NCI-H524 (cell line): ENCODE measurements at places on chromosomes 2 and 18.
A peak's percentile ranks its signal among the peaks of the same experiment; 100 is the strongest.

DNA sequence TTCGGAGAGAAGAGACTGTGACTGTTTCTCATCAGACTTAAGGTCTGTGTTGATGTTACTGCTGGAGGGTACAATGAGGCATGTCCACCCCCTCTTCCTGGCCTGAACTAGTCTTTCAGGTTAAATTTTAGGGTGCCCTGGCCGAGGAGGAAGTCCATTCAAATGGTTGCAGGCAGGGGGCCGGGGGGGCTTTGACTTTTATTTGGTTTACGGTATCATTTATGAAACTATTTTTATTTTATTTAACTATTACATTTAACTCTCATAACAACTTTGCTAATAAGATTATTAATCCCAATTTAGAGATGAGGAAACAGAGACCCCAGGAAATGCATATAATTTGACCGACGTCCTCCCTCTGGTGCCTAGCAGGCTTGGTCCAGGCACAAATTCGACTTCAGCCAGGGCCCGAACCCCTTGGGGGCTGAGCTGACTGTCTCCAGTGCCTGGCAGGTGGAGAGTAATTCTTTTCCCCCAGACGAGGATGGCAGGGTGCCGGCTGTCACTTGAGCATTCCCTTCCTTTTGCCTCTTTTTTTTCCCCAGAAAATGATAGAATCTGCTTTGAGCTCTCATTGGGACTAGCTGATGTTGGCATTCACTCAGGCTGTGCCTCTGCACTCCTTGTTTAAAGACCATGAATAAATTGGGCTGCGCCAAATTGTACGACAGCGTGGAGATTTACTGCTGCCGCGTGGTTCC is 255.3 kb upstream of the SALL3 start:
- no peak for DNase-seq

DNA sequence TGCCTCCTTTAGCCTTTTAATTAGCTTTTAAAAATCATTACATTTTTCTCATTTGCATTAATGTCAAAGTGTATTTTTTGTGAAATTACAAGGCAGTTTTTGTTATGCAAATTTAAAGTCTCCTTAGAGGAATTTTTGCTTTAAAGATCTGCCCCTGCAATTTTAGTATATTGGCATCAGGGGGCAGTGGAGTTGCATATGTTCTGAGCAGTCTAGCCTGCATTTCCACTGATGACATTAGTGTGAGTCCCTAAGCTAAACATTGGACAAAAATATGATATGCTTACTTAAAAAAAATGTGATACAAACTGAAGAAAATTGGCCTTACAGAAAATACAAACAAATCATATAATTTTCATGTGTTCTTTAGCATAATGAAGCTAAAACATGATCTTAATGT is 426.5 kb downstream of the SLC4A3 start:
- DNase-seq, result no peak

DNA sequence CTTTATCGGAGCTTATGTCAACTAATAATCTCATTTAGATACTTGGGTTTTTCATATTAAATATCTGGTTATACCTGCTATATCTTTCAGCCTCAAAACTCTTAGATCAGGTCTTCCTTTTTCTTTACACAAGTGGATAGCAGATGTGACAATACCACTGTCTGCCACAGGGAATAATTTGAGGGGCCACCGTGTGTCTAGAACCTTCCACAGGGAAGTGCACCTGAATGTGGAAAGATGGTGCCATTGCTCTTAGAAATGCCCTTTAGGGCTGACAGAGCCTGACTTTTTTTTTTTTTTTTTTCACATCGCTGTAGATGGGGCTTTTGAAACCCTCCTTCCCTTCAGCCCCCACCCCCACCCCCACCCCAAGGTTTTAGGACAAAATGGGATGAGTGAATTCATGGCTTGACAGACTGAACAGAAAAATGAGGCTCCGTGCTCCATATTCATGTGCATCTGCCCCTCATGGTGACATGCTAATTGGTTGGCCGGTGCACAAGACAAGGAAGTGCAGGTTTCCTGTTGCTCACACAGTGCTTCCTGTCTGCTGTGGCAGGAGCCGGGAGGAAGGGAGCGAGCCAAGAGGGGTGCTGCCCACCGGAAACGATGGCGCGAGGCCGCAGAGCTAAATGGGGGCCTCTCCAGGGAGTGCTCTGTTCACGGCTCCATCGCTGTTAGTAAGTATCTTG is 246.0 kb downstream of the LDLRAD4 start:
- no peak for DNase-seq

- no peak for DNase-seq
These were observed 74.3 kb downstream of the XRCC5 start for GRCh38 chr2:216183462-216183861.

DNA sequence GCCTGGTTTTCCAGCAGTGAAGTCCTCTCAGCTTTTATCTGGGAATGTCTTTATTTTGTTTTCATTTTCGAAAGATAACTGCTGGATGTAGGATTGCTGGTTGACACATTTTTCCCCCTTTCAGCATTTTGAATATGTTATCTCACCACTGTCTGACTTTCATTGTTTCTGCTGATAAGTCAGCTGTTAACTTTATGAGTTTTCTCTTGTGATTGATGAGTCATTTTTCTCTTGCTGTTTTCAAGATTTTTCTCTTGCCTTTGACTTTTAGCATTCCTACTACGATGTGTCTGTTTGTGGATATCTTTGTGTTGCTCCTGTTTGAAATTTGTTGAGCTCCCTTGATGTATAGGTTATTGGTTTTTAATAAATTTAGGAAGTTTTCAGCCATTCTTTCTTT is 85.5 kb downstream of the AGPS start:
- no peak for DNase-seq

GRCh38 chr2:176370467-176371171 is 101.4 kb downstream of the MTX2 start:
- peak; percentile 64 for DNase-seq

DNA sequence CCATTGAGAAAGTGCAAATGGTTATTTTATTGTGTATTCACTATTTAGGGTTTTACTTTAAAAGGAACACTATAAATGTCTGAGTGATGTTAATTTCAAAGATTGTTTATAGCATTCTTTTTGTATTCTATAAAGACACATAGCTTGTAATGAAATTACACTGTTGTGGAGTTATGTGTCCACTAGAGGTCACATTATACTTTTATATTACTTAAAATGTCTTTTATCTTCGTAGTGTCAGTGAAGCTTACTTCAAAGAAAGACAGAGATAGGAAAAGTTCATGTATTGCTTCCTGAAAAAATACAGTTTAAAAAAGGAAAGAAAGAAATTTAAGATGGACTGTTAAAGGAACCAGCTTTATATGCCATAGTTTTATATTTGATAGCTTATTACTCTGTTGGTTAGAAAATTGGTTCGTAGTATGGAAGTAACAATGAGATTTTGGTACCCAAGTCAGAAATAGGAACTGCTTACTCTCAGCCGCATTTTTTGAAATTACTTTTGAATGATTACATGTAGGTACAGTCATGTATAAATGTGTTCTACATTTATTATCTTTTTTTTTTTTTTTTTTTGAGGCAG is 20.5 kb downstream of the APLF start:
- peak; percentile 37 for DNase-seq

DNA sequence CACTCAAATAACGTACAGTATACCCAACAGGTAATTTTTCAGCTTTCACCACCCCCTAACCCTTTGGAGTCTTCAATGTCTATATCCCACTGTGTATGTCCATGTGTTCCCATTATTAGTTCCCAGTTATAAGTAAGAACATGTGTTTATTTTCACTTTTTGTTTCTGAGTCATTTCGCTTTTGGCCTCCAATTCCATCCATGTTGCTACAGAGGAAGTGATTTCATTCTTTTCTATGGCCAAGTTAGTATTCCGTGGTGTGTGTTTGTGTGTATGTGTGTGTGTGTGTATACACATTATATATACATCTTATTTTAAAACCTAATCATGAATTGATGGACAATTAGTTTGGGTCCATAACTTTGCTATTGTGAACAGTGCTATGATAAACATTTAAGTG is 464.4 kb downstream of the CMPK2 start:
- DNase-seq, result no peak

DNA sequence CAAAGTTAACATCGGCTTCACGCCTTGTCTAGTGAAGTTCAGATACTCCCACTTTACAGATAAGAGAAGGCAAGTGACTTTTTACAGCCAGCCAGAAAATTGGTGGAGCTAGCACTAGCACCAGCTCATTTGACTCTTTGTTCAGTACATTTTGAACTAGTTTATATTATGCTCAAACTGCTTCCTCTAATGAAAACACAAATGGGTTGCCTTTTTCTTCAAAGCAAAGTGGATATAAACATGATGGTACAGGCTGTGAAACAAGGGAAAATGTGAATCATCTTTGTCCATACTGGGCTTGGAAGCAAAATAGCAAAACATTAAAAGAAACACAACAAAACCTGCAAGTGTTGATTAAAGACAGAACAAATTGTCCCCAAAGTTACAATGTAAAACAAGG is 99.6 kb upstream of the LHCGR start:
- no peak for DNase-seq

- DNase-seq, result no peak
These were observed 65.7 kb downstream of the TRABD2A start for GRCh38 chr2:84815146-84815545.

DNA sequence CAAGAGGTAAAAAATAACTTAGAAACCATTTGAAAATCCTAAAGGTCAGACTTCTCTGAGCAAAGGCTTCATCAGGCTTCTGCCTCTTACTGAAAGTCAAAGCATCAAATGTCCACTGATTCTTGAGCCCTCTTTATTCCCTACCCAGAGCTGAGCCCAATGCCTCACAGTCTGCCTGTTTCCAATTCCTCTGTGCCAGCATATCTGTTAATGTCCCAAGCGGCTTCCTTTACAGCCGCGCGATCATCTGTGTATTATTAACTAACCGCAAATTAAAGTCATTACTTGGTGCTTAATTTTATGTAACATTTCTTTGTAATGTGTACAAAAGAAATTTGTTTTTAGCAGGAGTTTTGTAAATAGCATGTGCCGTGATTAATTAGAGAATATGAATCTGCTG is 418.8 kb upstream of the HNRNPA3 start:
- DNase-seq, result no peak

DNA sequence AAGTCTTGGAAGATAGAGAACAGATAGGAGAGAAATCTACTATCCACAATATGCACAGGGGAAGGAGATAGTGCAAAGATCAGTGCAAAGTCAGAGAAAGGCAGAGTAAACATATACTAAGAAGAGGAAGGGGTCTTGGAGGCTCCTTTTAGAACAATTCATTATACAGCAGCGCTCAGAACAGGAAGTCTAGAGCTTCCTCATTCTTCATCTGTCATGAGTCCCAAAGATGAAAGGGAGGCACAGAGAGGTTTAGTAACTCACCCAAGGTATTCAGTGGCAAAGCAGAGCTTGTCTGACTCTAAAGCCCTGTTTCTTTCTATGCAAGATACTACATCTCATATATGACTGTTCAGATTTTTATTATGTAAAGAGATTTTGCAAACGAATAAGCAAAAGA is 1.4 kb downstream of the SP110 start:
- no peak for DNase-seq

- no peak for DNase-seq
These were observed 657.9 kb downstream of the NYAP2 start for GRCh38 chr2:226057365-226057764.

DNA sequence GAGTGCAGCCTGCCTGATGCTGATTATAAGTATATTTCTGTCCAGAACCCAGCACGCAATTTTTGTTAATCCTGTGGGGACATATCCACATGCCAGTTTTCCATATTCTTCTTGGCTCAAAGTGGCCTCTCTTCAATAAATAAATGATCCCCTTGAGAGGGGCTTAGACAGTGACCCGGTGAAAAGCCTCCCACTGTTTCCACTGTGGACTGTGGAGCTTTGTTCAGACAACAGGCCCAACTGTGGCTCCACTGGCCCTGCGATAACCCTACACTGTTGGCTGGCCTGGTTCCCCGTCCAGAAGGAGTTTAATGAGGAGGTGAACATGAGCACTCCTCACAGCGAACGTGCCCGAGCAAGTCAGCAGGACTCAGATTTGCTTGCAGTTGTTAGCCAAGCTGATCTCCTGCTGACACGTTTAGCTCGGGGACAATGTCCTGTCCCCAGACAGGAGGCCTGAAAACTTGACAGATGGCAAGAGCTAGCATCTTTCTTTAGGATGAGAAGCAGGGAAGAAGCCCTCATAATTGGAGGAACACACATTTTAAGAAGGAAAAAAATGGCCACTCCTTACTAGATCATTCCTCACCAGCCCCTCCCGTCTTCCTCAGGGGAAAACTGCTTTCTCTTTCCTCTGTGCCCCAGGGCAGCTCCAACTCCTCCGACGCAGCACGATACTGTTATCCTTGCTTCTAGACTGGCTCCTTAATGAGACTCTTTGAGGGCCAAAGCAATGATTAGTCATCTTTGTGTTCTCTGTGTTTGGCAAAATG is 20.0 kb upstream of the MTCL1 start:
- DNase-seq, result peak; percentile 96

DNA sequence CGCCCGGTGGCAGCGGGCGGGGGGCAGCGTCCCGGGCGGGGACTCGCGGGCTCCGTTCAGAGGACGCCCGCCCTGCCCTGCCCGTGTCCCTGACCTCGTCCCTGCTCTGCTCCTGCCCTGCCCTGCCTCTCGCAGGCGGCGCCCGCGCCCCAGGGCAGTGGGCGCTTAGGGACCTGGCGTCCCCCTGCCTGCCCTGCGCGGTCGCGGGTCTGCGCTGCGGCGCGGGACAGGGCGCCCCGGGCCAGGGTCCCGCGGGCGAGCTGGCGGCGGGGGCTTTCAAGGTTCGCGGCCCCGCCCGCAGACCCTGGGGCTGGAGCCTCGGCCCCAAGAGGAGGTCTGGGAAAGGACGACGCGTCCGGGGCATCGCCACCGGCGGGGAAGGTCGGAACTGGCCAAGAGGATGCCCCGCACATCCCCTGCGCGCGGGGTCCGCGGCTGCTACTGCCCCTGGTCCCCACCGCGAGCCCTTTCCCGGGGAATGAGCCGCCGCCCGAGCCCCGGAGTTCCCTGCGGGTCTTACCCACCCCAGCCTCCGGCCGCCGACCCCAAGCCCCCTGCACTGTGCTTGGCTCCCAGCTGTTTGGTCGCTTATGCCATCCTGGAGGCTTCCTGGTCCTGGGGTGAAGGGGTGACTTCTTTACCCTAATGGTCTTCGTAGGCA is 679 bp downstream of the RNF144A start:
- no peak for DNase-seq

- no peak for DNase-seq
These were observed 252.5 kb downstream of the PIEZO2 start for GRCh38 chr18:10896851-10897250.

DNA sequence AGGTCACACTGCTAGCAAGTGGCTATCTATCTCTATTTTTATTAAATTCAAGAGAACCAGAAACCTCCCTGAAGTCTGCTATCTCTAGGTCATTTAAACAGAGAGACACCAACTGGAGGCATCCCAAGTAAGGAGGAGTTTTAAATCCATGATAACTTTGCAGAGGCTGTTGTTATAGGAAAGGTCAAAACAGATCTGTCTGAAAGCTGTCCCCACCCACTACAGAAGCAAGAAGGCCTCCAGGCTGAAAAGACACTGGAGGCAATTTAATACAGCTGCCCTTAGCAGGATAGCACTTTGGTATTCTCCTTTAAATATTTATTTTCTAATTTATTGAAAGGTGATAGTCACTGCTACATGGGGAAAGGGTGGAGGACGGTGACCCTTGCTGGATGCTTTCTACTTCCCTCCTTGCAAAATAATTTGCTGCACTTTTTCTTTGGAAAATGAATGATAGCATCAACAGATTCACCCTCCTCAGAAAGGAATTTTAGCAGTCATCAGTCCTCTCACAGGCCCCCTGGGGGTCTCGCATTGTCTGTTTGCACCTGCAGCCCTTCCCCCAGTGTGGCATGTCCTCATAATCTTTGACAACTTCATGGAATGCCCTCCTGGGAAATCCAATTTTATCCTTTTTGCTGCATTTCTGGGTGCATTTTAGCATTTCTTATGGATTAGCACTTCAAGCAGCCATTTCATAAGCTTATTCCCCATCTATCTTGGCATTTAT is 429.5 kb upstream of the TNP1 start:
- no peak for DNase-seq
